GM23248 (cell line): ENCODE measurements at places on chromosomes 13 and 19.

DNA sequence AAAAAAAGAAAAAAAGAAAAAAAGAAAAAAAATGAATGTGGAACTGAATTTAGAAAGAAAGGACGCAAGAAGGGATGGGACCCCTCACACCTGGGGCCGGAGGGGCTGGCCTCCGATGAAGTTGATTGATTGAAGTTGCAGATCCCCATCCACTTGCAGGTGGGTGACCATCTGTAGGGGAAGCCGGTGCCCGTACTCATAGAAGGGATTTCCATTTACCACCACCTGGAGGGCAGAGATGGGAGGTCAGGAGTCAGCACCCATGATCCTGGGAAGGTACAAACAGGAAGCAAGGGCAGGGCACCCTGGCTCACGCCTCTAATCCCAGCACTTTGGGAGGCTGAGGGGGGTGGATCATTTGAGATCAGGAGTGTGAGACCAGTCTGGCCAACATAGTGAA is 6.4 kb downstream of the LGALS4 start:
- no peak for DNase-seq
- no peaks in the 10 kb centered on the region for H3K27me3 ChIP-seq
- H3K36me3 ChIP-seq, result no peaks in the 10 kb centered on the region
- no peak overlapping the region for H3K4me3 ChIP-seq
- no peaks in the 10 kb centered on the region for H3K4me1 ChIP-seq

DNA sequence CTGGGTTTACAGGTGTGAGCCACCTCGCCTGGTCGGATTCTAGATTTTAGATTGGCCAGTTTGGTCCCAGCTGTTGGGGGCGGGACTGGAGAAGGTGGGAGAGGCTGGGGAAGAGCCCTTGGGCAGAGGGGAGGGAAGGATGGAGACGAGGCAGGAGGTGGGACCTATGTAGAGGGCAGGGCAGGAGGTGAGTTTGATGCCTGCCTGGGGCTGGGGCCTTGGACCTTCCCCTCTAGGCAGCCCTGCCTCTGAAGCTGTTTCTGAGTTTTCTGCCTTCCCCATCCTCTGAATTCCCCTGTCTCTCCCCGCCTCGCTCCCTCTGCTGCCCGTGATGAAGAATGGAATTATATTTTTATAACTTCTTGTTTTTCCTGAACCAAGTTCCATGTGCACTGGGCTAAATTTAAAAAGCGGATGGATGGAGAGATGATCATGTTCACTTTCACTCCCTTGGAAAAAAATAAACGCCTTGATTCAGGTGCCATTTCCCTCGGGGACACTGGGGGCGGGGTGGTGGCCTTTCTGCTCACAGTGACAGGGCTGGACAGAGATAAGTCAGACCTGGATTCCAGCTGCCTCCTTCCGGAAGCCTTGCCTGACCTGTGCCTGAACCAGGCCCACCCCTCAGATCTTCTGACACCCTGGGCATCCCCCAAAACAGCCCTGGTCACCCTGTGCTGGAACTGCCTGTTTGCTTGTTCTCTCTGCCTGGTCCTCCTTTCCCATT is 16.5 kb upstream of the TNFAIP8L1 start:
- no peaks in the 10 kb centered on the region for H3K36me3 ChIP-seq
- no peak for DNase-seq
- no peak overlapping the region for H3K27ac ChIP-seq
- no peaks in the 10 kb centered on the region for H3K4me1 ChIP-seq
- H3K27me3 ChIP-seq, result peaks cover 28% of the 10 kb centered on the region
- no peak overlapping the region for H3K4me3 ChIP-seq

GRCh38 chr13:90091611-90092010 is 1255.9 kb upstream of the MIR17HG start:
- no peak overlapping the region for H3K4me3 ChIP-seq
- H3K27me3 ChIP-seq, result no peaks in the 10 kb centered on the region
- H3K4me1 ChIP-seq, result no peaks in the 10 kb centered on the region
- H3K36me3 ChIP-seq, result no peaks in the 10 kb centered on the region

DNA sequence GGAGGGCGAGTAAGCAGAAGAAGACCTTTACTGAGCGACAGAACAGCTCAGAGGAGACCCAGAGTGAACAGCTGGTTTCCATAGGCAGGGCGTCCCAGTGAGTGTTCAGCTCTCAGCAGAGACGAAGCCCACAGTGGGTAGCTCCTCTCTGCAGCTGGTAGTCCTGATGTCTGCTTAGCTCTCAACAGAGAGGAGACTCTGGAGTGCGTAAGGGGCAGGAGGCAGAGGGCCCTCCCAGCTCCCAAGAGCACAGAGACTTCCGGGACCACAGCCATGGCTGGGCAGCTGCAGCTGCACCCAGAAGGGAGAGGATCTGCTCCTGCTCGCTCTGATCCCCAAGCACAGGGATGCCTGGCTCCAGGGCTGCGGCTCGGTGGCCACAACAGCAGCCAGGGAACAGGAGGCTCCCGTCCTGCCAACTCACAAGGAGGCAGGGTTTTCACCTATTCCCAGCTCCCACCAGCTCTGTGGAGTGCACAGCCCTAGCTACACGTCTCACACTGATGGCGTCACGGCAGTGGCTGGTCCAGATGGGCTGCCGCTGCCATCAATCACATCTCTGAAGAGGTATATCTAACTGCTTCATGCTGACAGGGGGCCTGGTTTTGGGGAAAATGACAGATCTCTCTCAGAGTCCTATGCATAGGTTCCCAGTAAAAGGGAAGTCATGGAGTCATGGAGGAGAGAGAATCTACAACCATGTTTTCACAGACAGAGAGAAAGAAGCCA is 2660.1 kb upstream of the PCDH20 start:
- no peaks in the 10 kb centered on the region for H3K4me1 ChIP-seq
- DNase-seq, result no peak
- no peak overlapping the region for H3K27ac ChIP-seq
- H3K4me3 ChIP-seq, result no peak overlapping the region

DNA sequence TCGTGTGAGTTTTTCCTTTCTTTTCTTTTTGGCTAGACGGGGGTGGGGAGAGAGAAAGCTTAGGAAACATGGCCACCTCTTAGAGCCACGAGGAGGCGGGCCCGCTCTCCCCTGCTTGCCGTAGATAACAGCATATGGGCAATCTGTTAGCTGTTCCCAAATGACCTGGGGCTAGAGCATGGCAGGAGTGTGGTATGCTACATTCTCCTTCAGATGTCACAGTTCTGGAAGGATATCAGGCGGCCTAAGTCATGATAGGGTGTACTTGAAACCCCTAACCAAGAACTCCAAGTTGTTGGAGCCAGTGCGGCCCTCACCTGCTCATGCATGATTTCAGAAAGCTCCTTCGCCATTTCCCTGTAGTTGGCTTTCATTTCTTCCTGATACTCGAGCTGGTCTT is 44.3 kb upstream of the SLC15A1 start:
- H3K27me3 ChIP-seq, result no peaks in the 10 kb centered on the region
- no peak for DNase-seq
- no peaks in the 10 kb centered on the region for H3K36me3 ChIP-seq
- H3K4me1 ChIP-seq, result peaks cover 17% of the 10 kb centered on the region
